Lower lobe of right lung (tissue), 2 donors: ENCODE measurements at places on chromosomes 13 and 19. TPM values are rescaled to one million over a fixed set of nuclear protein-coding genes. Genes with fewer than 3 reads are reported as not detected.

GRCh38 chr19:48186541-48186991 is 16.1 kb downstream of the ZSWIM9 start:
- no peak for DNase-seq

Gene F2RL3
- 22.5 TPM for total RNA-seq

- DNase-seq: no peak
Measured at GRCh38 chr19:42601811-42602443, 7.2 kb upstream of the CEACAM8 start.

- DNase-seq: no peak
Measured at GRCh38 chr19:28487999-28488398, 725.0 kb downstream of the UQCRFS1 start.

GRCh38 chr13:26324867-26325266 is 70.9 kb downstream of the CDK8 start:
- DNase-seq: no peak

Gene KLF1
- 0.24 TPM for total RNA-seq

- DNase-seq: no peak
Measured at GRCh38 chr13:60001889-60002288, 161.8 kb downstream of the DIAPH3 start.

Gene WDR88
- not detected for total RNA-seq

- DNase-seq: peak; percentile 92
Measured at GRCh38 chr19:43532962-43533545, at the start of gene ZNF575. ZNF575 (plus strand) TSS chr19:43533188; CDS start chr19:43534423, 1,235 bp downstream.

- no peak for DNase-seq
Measured at GRCh38 chr19:4690361-4690760, 20.2 kb upstream of the MYDGF start.

Gene SIAH3
- 0.06 TPM for total RNA-seq

Gene YIPF2
- total RNA-seq: 42.2 TPM

DNA sequence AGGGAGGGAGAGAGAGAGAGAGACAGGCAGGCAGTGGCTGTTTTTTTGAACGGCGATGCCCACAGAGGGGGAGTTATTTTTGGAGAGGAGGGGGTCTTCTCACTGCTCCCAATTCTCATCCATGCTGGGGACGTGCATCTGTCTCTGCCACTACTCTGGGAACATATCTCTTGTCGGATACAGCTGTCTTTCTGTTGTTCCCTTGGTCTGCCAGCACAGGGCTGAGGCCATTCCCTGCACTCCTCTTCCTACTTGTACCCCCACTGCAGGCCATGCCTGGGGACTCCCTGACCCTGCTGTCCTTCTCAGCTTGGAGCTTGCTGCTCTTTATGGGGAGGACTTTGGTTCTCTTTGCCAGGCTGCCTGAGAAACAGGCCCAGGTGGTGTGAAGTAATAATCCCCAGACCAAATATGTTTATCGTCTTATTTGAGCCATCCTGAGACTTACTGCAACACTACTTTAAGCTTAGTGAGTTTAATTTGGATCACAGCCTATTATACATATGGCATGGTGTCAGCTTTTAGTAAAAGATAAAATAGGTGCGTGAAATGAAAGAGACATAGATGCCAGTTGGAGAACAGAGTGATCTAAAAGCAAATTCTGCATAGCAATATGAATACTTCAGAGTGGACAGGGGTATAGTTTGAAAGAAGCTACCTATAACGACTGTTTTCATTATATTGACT is 19.1 kb downstream of the LRCH1 start:
- no peak for DNase-seq

GRCh38 chr19:41421314-41421713 is 5.9 kb downstream of the B3GNT8 start:
- no peak for DNase-seq

Gene KCNN4
- 3.6 TPM for total RNA-seq

Gene ZNF506
- total RNA-seq: 24.5 TPM

Gene ACTMAP
- total RNA-seq: 17.6 TPM

- DNase-seq: no peak
Measured at GRCh38 chr13:23447927-23448326, 14.4 kb upstream of the SACS start.
